ENCODE measurements at places on chromosomes 13 and 19. TPM values are rescaled to one million over a fixed set of nuclear protein-coding genes. Genes with fewer than 3 reads are reported as not detected.

The TBC1D4 gene
- 19.4 TPM for total RNA-seq

The LRRC25 gene
- 5.8 TPM for total RNA-seq

The OLFM4 gene
- 0.66 TPM for total RNA-seq

The DCLK1 gene
- 24.9 TPM for total RNA-seq

The PALM gene
- total RNA-seq = 93.4 TPM

The CYP2A7 gene
- not detected for total RNA-seq

The CFAP97D2 gene
- not detected for total RNA-seq

The ZNF529 gene
- 12.2 TPM for total RNA-seq

The PIAS4 gene
- total RNA-seq = 34.1 TPM

The SPRY2 gene
- 44.3 TPM for total RNA-seq

The SERPINE3 gene
- total RNA-seq = not detected

- H3K4me1 ChIP-seq = peaks cover 24% of the 10 kb centered on the region
- DNase-seq = peak; percentile 47
- peak within 1 kb of the TSS; percentile 74 for H3K27ac ChIP-seq
These were observed at the start of gene ARHGEF7 for GRCh38 chr13:111115061-111115964. ARHGEF7 (plus strand) TSS chr13:111115310; CDS start chr13:111115527, 217 bp downstream.

DNA sequence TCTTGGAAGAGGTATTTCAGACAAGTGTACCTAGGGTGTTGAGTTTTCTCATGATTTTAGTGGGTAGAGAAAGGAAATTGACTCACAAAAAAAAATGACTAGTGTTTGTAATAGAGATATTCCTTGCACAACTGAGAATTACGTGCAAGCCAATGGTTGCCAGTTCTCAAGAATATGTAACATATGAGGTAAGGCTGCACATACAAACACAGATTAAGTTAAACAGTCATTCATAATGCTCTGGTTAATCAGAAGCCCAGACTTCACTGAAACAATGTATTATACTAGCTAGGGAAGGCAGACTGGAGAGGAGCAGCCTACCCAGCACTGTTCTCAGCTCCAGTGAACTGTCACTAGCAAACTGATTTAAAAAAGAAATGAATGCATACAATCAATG is 418.3 kb downstream of the DIAPH3 start:
- no peaks in the 10 kb centered on the region for H3K36me3 ChIP-seq
- no peaks in the 10 kb centered on the region for H3K27me3 ChIP-seq

- peaks cover 42% of the 10 kb centered on the region for H3K4me1 ChIP-seq
- no peak overlapping the region for H3K4me3 ChIP-seq
- no peak for DNase-seq
- no peaks in the 10 kb centered on the region for H3K27me3 ChIP-seq
- no peaks in the 10 kb centered on the region for H3K36me3 ChIP-seq
- H3K27ac ChIP-seq = peak overlapping the region; percentile 52
These were observed 21.8 kb downstream of the NAA16 start for GRCh38 chr13:41332829-41333228.

- H3K4me3 ChIP-seq = no peak overlapping the region
- H3K27me3 ChIP-seq = peaks cover 7% of the 10 kb centered on the region
- no peak for DNase-seq
- no peak overlapping the region for H3K27ac ChIP-seq
These were observed 68.9 kb upstream of the ZNF835 start for GRCh38 chr19:56740501-56740900.

- H3K36me3 ChIP-seq = peaks cover 61% of the 10 kb centered on the region
- no peaks in the 10 kb centered on the region for H3K27me3 ChIP-seq
- no peak overlapping the region for H3K4me3 ChIP-seq
- H3K27ac ChIP-seq = no peak overlapping the region
- H3K4me1 ChIP-seq = no peaks in the 10 kb centered on the region
These were observed 20.8 kb upstream of the FBXL3 start for GRCh38 chr13:77047649-77048343.

- H3K4me3 ChIP-seq = no peak overlapping the region
- H3K27ac ChIP-seq = no peak overlapping the region
- H3K36me3 ChIP-seq = no peaks in the 10 kb centered on the region
- no peaks in the 10 kb centered on the region for H3K27me3 ChIP-seq
These were observed 1632.0 kb downstream of the PCDH9 start for GRCh38 chr13:65597839-65598818.

DNA sequence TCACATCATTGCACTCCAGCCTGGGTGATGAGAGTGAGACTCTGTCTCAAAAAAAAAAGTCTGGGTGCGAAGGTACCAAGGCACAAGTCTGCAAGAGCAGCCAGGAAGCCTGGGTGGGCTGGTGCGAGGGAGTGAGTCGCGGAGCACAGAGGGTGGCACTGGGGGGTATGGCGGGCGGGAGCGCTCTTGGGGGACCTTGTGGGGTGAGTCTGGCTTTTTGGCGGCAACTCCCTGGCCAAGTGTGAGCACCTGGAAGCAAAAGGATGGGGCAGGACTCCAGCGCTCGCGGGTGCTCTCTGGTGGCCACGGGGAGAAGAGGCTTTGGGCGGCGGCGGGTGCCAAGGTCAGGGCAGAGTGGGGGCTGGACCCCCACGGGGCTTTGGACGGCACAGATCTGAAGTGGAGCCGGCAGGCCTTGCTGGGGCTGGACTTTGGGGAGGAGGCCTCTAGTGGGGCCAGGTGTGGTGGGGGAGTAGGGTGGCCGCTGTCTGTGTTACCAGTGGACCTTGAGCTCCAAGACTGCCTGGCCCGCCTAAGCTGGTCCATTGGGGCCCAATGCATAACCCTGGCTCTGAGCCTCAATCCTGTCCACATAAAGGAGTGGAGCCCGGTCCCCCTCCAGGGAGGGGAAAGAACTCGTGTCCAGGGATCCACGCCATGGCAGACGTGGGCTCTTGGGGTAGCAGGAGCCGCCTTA is 1.6 kb downstream of the P2RY11 start:
- H3K27ac ChIP-seq = no peak overlapping the region
- no peak overlapping the region for H3K4me3 ChIP-seq
- H3K36me3 ChIP-seq = peaks cover 60% of the 10 kb centered on the region
- DNase-seq = no peak
- no peaks in the 10 kb centered on the region for H3K27me3 ChIP-seq
- peaks cover 14% of the 10 kb centered on the region for H3K4me1 ChIP-seq

GRCh38 chr19:12450844-12451243 is 10.0 kb upstream of the ZNF443 start:
- H3K36me3 ChIP-seq = no peaks in the 10 kb centered on the region
- no peak overlapping the region for H3K4me3 ChIP-seq
- no peaks in the 10 kb centered on the region for H3K27me3 ChIP-seq
- H3K27ac ChIP-seq = no peak overlapping the region

DNA sequence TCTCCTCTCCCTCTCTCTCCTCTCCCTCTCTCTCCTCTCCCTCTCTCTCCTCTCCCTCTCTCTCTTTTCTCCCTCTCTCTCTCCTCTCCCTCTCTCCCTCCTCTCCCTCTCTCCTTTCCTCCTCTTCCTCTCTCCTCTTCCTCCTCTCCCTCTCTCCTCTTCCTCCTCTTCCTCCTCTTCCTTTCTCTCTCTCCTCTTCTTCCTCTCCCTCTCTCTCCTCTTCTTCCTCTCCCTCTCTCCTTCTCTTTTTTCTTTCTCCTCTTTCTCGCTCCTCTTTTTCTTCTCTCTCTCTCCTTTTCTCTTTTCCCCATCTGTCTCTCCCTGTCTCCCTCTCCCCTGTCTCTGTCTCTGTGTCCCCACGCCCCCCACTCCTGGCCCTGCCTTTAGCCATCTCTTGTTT is 136.7 kb downstream of the GGACT start:
- no peaks in the 10 kb centered on the region for H3K4me1 ChIP-seq
- H3K4me3 ChIP-seq = no peak overlapping the region
- H3K27ac ChIP-seq = no peak overlapping the region
- H3K36me3 ChIP-seq = no peaks in the 10 kb centered on the region

- no peak overlapping the region for H3K4me3 ChIP-seq
- no peaks in the 10 kb centered on the region for H3K36me3 ChIP-seq
- no peak overlapping the region for H3K27ac ChIP-seq
- DNase-seq = no peak
These were observed 26.3 kb upstream of the GJB6 start for GRCh38 chr13:20258208-20258962.

GRCh38 chr13:29922896-29923295 is 72.5 kb upstream of the UBL3 start:
- H3K4me3 ChIP-seq = no peak overlapping the region
- no peak for DNase-seq
- H3K4me1 ChIP-seq = peaks cover 57% of the 10 kb centered on the region

- no peak overlapping the region for H3K27ac ChIP-seq
- no peaks in the 10 kb centered on the region for H3K27me3 ChIP-seq
- no peaks in the 10 kb centered on the region for H3K36me3 ChIP-seq
- peaks cover 17% of the 10 kb centered on the region for H3K4me1 ChIP-seq
- no peak for DNase-seq
These were observed 82.7 kb downstream of the ATP11A start for GRCh38 chr13:112772539-112772909.

DNA sequence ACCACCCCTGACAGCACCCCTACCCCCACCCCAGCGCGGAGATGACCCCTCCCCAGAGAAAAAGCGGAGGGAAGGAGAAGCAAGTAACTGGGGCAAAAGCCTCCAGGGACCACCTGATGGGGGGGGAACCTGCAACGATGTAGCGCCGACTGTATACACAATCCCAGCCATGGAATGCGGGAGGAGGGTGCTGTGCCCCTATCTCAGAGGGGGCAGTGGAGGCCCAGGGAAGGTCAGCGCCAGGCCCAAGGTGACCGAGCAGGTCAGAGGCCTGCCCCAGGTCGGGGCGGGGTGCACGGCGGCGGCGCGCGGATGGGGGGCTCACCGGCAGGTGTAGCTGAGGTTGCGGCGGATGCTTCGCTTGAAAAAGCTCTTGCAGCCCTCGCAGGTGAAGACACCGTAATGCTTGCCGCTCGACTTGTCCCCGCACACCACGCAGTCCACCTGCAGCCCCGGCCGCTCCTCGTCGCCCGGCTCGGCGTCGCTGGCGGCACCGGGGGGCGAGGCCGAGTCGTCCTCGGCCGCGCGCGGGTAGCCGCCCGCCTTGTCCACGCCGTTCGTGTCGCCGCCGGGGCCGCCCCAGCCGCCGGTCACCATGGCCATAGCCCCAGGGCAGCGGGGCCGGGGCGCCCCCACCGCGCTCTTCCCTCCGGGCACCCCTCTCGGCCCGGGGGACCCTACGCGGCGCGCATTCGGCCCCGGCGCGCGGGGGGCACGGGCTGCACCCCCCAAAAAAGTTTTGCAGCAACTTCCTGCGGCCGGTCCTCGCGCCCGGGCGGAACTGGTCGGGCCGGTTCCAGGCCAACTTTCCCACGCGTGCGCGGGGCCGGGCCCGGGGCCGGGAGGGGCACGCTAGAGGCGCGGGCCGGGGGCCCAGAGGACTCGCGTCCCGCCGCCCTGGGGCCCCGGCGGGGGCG is 843 bp downstream of the NR2F6 start:
- no peaks in the 10 kb centered on the region for H3K27me3 ChIP-seq
- peaks cover 11% of the 10 kb centered on the region for H3K36me3 ChIP-seq
- no peak for DNase-seq
- peak overlapping the region; percentile 97 for H3K4me3 ChIP-seq

GRCh38 chr13:35621989-35622388 is 145.5 kb upstream of the MAB21L1 start:
- DNase-seq = no peak
- no peaks in the 10 kb centered on the region for H3K36me3 ChIP-seq
- H3K4me3 ChIP-seq = no peak overlapping the region
- H3K4me1 ChIP-seq = no peaks in the 10 kb centered on the region
- no peak overlapping the region for H3K27ac ChIP-seq
- H3K27me3 ChIP-seq = no peaks in the 10 kb centered on the region

DNA sequence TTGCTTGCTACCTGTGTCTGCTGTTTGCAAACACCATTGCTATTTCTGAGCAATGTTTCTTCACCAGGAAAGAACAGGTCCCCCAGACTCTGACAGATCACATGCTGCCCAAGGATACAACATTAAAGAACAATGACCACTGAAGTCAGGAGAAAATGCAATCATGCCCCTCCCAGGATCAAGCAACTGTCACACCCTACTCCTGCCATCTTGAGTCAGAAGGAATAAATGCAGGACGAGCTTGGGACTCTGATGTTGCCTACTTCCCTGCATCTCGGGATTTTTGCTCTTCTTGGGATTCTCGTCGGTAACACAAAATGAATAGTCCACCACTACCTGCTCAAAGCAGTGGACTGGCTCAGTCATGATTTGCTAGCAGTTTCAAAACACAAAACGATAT is 490.6 kb downstream of the COG6 start:
- no peak for DNase-seq
- no peak overlapping the region for H3K27ac ChIP-seq
- no peaks in the 10 kb centered on the region for H3K27me3 ChIP-seq
- H3K4me1 ChIP-seq = peaks cover 19% of the 10 kb centered on the region

GRCh38 chr19:313988-314815 is 23.0 kb upstream of the PLPP2 start:
- no peak for DNase-seq
- H3K27me3 ChIP-seq = no peaks in the 10 kb centered on the region
- H3K4me1 ChIP-seq = peaks cover 4% of the 10 kb centered on the region
- H3K27ac ChIP-seq = no peak overlapping the region

DNA sequence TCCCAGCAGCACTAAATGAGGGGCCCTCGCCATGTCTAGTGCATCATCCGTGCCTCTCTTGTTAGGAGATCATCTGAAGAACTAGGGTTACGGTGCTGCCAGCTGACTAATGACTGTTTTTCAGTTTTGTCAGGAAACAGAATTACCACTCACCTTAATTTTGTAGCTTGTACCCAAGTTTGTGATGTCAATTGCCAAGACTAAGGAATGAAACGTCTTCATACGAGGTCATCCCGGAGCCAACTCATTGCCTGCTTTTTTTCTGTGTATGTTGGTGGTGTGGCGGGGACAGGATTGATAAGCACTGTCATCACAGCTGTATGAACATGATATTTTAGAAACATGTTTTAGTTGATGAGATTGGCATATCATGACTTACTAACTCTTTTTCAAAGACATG is 100.6 kb downstream of the TNFRSF19 start:
- no peak overlapping the region for H3K4me3 ChIP-seq
- no peaks in the 10 kb centered on the region for H3K36me3 ChIP-seq
- no peaks in the 10 kb centered on the region for H3K27me3 ChIP-seq
- H3K4me1 ChIP-seq = peaks cover 8% of the 10 kb centered on the region

- H3K4me1 ChIP-seq = peaks cover 96% of the 10 kb centered on the region
- H3K27me3 ChIP-seq = no peaks in the 10 kb centered on the region
- no peak for DNase-seq
- no peak overlapping the region for H3K4me3 ChIP-seq
- H3K27ac ChIP-seq = peak overlapping the region; percentile 65
- peaks cover 45% of the 10 kb centered on the region for H3K36me3 ChIP-seq
These were observed 7.2 kb downstream of the PLEKHF1 start for GRCh38 chr19:29672319-29672932.

GRCh38 chr19:17761148-17761547 is 9.9 kb downstream of the FCHO1 start:
- peaks cover 9% of the 10 kb centered on the region for H3K4me1 ChIP-seq
- no peak overlapping the region for H3K27ac ChIP-seq
- no peak for DNase-seq
- no peaks in the 10 kb centered on the region for H3K36me3 ChIP-seq

- no peaks in the 10 kb centered on the region for H3K4me1 ChIP-seq
- H3K27me3 ChIP-seq = no peaks in the 10 kb centered on the region
- H3K27ac ChIP-seq = no peak overlapping the region
- H3K4me3 ChIP-seq = no peak overlapping the region
- no peaks in the 10 kb centered on the region for H3K36me3 ChIP-seq
These were observed 101.9 kb downstream of the KLF12 start for GRCh38 chr13:74032325-74032724.

Measured in esophagus muscularis mucosa (tissue), 4 donors.